Fibroblast of pulmonary artery (primary cell): ENCODE measurements at places on chromosomes 2 and 18.

DNA sequence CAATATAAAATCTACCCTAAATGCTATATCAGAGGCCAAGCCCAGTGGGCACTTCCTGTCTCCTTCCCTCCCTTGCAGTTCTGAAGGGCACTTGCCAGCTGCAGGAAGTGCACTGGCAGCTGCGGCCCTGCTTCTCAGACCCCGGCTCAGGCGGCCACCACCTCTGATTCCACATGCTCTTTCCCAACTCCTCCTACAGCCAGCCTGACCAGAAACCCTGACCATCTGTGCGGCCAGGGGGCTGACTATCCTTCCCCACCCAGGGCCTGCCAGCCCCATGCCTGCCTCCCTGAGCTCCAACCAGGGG, 88.6 kb downstream of the ZBTB7C start:
- DNase-seq = no peak

GRCh38 chr2:42367835-42368234, 6.8 kb upstream of the COX7A2L start:
- DNase-seq = no peak

- DNase-seq = no peak
Observed at GRCh38 chr2:102350137-102350793, 5.3 kb upstream of the IL18R1 start.

- no peak for DNase-seq
Observed at GRCh38 chr18:48408727-48409590, at the start of gene ZBTB7C. ZBTB7C (minus strand) TSS chr18:48409383.

DNA sequence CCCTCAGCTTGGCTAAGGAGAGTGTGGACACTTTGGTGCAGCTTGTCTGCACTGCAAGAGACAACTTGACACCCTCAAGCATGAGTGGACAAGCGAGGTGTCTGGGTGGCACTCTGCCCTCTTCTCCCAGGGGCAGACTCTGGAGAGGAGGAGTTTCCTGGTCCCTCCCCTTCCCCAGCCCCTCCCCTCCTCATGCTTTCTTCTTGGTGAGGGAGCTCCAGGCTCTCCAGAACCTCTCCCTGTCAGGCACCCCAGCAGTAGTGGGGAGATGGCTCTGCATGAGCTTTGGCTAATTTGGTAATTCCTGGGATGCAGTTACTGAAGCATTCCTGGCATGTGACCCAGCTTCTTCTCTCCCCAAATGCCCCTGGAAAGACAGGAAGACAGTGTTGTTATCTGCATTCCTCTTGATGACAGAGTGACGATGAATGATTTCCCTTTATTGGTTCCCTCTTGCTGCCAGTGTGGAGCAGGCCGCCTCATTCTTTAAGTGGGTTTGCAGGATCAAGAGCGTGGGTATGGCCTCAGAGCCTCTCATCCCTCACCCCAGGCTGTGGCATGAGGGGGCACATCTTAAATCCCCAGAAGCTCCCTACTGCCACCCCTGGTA, 89.2 kb downstream of the STPG4 start:
- DNase-seq = peak; percentile 80

- DNase-seq = no peak
Observed at GRCh38 chr18:47985866-47986265, 55.4 kb upstream of the SMAD2 start.

- no peak for DNase-seq
Observed at GRCh38 chr2:72077702-72078169, 69.9 kb downstream of the CYP26B1 start.

DNA sequence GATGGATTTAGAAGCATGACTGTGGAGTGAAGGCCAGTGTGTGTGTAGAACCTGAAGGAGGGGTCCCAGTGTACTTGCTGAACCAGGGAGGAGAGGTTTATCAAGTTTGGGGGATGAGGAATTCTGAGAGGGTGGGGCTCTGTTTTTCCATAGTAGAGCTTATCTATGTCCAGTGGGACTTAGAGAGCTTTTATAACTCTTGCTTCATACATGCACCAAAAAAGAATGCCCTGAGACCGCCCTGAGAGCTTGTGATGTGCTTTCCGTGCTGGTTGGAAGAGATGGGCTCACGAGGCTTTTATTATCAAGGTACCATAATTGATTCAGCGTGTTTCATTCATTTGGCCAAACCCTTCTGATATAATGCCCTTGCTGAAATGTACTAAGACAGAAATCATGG, 100.2 kb downstream of the MTCL1 start:
- DNase-seq = no peak

DNA sequence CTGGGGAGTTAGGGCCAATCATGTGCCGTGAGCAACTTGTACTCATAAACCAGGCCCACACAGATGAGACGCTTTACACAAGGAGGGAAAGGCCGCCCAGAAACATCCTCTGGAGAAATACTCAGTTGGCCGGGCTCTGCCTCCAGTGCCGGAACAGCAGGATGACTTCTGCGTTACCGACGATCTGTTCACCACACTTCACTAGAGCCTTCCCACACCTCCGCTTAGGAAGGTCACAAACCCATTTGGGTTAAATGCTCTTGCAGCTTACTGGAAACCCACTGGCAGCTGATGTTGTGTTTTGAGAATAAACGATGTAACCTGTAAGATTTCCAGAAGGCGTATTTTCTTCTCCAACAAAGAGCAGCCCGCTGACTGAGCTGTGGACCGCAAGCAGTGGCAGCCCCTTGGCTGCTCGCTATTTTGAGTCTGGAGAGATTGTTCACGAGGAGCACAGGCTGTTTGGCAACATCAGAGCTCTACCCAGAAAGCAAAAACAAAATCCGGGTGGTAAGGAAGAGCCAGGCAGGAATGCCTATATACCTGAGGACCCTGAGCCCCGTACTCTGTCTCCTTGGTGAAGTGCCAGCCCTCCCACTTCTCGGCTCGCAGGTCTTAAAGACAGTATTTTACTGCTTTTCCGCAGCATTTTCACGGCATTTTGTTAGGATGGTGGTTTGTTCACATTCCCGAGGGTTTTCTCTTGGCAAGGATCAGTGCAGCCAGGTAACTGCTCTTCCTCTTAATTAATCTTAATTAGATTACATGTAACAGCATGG, 44.0 kb downstream of the COLEC12 start:
- peak; percentile 55 for DNase-seq

DNA sequence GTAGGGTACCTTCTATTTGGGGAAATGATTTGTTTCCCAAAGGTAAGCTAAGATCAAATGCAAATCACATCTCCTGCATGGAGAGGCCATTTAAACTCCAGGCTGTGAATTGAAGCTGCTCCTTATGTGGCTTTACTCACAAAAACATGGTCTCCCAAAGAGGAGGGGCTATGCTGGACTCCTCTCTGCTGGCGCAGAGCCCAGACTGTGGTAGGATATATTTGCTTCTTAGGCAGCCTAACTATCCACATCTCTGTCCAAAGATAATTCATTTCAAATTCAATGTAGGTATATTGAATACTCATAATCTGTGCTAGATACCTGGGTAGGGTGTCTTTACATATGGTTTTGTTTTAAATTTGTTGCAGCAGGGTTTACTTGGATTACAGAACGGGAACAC, 358.5 kb downstream of the ALK start:
- no peak for DNase-seq

- DNase-seq = no peak
Observed at GRCh38 chr2:162113088-162113775, 38.8 kb downstream of the GCG start.

- DNase-seq = no peak
Observed at GRCh38 chr2:46352621-46353020, 55.4 kb downstream of the EPAS1 start.

- DNase-seq = no peak
Observed at GRCh38 chr18:32961538-32961937, 188.7 kb upstream of the KLHL14 start.

GRCh38 chr2:126803434-126803775, 95.3 kb upstream of the TEX51 start:
- DNase-seq = no peak

DNA sequence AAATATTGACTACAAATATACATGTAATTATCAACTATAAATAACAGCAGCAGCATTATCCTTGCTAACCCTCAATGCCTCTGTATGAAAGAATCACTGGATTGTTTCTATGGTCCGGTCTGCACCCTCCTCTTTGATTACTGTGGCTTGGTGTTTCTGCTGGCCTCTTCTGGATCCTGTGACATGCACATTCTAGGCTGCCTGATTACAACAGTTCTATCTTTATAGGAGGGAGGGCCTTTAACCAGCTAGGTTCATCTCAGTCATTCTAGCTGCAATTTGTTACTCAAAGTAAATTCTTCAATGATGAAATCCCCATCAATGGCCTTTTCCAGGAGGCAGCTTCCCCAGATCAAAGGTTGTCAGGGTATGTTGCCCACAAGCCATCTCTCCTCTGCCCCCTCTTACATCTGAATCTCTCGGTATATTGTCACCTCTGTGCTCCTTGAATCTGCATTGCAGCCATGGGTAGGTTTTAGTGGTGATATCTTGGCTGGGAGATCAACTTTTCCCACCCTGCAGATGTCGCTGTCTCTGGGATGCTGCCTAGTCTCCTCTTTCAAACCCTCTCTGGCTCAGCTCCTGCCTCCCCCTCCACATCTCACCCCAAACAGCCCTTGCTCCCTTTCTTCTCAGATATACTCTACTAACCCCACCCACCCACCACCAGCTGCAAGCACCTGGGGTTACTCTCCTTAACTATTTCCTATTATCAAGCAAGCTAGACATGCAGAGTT, 106.2 kb upstream of the BZW1 start:
- DNase-seq = peak; percentile 40

DNA sequence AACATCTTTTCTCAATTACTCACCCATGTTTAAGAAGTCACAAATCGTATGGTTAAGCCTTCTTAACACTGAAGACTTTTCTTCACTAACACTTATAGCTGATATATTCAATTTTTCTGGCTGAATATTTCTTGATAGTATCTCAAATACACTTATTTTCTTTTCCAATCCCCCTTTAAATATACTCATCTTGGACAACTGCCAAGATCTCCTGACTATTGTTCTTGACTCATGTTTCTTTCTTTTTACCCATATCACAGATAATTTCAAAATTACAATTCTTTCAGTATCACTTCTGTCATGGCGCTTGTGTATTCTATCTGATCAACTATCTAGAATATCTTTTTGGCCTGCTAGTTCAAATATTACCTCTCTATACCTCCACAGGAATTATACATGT, 954.3 kb upstream of the ACVR2A start:
- peak; percentile 3 for DNase-seq

DNA sequence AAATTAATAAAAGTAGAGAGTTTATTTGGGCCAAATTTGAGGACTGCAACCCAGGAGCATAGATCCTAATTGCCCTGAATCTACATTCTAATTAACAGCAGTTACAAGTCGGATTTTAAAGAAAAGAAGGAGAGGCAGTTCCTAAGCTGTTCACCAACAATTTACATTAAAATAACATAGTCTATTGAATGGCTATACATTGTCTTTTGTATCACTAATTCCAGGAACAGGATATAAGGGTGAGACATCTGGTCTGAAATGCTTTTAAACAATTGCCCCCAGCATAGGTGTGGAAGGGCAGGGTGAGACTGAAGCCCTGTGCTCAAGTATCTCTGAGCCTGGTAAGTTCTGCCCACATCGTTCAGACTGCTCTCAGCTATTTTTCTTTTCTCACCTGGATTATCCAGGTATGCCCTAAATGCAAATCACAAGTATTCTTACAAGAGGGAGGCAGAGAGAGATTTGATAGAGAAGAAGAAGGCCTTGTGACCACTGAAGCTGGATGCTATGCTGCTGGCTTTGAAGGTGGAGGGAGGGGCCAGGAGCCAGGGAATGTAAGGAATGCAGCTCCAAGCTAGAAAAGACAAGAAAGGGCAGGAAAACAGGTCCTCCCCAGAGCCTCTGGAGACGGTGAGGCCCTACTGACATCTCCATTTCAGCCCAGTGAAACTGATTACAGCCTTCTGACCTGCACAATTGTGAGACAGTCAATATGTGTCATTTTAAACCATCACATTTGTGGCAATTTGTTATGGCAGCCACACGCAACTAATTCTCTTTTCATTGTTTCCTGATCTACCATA, 189.4 kb upstream of the ARL4C start:
- peak; percentile 57 for DNase-seq
